ENCODE measurements at places on chromosomes 12 and 14.

- DNase-seq: no peak
Observed at GRCh38 chr14:22812744-22813143, 2.5 kb downstream of the SLC7A7 start.

DNA sequence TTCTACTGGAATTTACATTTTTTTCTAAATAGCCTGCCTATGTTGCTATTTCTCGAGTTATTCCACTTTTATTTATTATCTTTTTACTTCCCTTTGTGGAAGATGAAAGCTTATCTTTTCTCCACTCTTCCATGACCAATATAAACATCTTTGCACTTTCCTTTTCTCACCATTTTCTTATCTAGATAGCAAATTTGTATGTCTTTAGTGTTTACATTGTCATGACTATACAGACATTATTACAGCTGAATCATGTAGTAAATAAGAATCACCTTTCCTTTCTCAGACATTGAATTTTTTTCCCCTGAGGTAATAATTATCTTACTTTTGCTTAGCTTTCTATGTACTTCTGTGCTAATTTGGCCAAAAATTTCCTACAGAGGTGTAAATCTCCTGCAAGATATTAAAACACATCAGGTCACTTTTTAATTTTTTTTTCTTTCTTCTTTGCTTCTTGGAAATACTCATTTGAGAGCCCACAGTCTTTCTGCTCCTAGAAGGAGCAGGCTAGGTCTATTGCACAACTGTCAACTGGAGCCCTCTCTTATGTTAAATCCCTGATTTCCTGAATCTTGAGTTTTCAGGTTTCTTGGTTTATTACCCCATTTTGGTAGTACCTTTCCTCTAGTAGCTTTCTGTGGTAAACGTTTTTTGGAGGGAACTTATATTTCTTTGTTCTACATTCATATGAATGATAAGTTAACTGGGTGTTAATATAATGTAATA, 109.0 kb upstream of the ATP2B1 start:
- no peak for DNase-seq

GRCh38 chr14:102316338-102316742, 3.2 kb upstream of the ZNF839 start:
- no peak for DNase-seq

- DNase-seq: no peak
Observed at GRCh38 chr12:54229624-54230212, 40.9 kb upstream of the SMUG1 start.

DNA sequence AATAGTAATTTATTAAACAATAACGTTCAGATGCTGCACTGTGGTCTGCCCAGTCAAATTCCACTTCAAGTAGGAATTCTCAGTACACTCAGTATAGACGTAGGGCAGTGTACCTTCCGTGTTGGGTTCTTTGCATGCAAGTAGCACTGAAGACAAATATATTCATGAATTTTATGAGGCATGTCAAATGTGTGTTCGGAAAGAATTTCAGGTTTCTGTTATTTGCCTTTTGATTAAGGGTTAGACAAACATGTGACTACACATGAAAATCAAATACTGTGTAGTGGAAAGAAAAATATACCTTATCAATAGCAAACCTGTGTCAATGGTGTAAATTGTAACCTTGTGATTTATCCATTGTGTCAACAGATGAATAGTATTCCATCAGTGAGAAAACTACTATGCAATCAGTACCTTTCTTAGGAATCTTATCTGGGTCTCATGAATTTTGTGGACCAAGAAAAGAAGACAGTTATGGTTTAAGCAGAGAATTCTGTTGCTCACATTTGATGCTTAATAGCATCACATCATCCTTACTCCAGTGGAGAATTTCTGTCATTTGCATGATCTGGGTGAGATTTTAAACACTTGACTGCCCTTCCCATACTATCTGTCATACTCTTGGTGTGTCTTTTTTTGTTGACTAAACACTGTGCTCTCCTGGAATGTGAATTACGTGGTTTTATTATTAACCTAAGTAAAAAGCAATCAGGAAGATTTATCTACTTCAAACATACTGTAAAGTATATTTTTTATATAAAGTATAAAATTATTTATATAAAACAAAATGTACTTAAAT, 13.3 kb downstream of the TMEM260 start:
- no peak for DNase-seq

DNA sequence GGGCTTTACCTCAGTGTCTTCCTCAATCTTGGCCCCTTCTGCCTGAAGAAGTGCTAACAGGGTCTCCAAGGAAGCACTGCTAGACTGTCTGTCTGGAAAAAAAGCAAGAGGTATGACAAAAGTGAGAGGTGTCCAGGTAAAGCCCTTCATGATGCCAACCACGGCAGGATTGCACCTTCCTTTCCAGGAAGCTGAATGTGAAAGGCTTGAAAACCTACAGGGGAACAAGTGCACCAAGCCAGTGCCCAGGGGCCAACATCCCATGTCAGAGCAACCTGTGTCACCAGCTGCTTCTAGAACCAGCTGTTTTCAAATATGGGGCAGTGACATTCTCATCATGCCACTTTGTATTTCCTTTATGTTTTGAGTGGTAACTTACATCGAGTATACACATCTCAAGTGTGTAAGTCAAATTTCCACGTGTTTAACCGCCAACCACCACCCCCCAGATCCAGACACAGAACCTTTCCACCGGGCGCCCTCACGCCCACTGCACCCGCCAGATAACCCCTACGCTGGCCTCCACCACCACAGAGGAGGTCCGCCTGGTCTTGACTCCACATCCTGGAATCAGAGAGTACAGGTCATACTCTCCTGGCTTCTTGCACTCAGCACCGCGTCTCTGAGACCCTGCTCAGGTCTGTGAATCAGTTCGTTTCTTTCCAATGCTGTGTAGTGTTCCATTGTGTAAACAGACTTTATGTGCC, 27.3 kb downstream of the VPS37B start:
- DNase-seq: no peak
